Fibroblast of skin of abdomen (primary cell): ENCODE measurements at places on chromosomes 7 and 10.

GRCh38 chr10:44960482-44961229 is 1.1 kb downstream of the RASSF4 start:
- DNase-seq = no peak

DNA sequence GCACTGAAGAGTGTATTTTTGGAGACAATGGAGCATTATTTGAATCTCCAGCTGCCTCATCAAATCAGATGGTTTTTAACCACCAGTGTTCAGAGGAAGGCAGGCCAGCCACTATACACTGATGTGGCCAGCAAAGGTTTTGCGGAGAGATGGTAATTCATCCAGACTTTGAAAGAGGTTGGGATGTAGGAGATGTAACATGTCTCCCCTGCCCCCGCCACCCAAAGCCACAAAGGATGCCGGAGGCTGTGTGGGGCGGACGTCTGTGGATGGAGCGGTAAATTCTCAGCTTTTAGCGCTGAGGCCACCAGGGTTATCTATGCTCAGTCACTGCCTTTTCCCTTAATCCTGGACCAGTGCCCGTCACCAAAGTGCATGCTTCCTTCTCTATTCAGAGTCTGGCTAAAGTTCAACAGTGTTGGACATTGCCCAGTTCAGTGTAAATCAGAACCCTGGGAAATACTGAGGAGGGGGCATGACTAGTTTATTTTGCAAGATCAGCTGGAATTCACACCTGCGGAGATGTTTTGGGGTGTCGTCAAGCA is 3.7 kb upstream of the TRIP6 start:
- DNase-seq = no peak

- peak; percentile 36 for DNase-seq
Observed at GRCh38 chr10:19908991-19909696, 92.9 kb downstream of the PLXDC2 start.

DNA sequence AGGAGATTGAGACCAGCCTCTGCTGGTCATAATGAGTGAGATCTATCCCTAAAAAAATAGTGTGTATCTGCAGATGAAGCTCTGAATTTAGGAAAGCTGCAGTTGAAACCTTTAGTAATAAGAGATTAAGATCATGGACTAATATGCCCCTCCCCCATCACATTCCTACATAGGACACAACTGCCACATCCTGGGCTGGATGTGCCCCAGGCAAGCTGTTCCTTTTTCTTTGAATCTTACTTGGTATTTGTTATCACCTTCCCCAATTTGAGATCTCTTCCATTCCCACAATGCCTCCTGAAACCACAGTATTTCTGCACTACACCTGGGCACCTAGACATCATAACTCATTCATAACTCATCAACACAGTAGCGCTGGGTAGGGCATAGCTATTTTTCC is 74.1 kb downstream of the DOCK1 start:
- DNase-seq = no peak

DNA sequence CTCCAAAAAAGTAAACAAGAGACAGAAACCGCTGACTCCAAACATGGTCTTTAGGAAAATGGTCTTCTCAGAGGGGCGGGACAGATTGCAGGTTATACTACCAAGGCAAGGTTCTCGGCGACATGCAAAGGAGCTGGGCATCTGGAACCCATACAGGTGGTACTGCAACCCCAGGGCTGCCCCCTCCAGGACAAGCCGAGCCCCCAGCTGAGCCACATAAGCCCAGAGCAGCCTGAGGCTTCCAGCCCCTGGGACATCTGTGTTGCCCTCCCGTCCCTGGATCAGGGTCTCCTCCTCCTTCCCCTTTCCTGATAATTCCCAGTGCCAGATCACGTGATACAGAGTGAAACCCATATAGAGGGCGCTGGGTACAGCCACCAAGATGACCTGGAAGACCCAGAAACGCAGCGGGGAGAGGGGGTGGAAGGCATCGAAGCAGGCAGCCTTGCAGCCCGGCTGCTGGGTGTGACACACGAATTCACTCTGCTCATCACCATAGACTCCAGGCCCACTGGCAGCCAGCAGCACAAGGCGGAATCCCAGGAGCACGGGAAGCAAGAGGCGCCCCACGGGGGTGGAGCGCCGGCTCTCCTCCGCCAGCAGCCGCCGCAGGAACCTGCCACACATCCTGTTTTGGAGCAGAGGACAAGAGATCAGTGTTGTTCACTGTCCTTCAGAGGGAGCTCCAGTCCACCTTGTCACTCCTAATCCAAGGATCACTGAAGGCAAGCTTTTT is at the start of gene GJC3:
Gene GJC3, minus strand, starts transcription at position 627 of the 736 bp plus-strand sequence. Its CDS starts 0 bp downstream, at position 627.
- DNase-seq = peak; percentile 41

DNA sequence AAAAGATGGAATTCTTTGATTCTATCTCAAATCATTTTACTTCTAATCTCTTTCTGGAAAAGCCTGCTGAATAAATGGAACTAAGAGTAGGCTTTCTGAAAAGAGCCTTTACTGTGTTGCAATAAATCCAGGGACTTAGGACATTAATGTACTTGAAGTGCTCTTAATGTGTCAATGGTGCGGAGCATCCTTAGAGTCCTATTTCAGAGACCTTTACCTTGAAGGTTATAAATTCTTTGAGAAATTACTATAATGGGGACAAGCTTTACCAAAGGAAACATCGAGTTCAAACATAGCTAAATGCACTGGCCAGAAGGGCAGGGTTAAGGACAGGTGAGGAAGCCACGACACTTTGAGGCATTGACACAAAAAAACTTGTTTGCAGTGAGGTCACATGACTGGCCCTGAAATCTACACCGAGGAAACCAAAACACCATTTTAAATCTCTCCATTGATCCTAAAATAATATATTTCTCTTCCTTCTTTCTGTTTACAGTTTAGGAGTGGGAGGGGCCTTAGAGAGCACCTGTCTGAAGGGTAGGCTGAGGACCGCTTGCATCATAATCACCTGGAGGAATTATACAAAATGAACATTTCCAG is 48.1 kb upstream of the EXOC6 start:
- no peak for DNase-seq

- no peak for DNase-seq
Observed at GRCh38 chr7:117053432-117053831, 100.1 kb downstream of the ST7 start.

- no peak for DNase-seq
Observed at GRCh38 chr10:127702271-127702670, 34.7 kb upstream of the FOXI2 start.

- peak; percentile 39 for DNase-seq
Observed at GRCh38 chr7:46210467-46210866, 289.4 kb upstream of the IGFBP3 start.

DNA sequence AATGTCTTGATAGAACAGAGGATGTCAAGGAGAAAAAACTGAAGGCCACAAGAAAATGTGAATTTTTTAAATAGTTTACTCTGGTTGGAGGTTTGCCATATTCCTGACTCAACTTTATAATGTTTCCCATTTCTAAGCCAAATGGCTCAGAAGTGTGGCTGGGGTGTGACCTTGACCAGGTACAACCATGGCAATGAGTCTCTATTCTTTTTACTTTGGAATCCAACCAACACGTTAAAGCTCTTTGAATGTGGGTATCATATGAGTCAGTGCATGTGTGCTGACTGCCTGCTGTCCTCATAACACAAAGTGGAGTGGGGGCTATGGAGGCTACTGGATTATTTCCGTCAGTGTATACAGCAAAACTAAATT is 33.5 kb upstream of the DLD start:
- DNase-seq = peak; percentile 63

DNA sequence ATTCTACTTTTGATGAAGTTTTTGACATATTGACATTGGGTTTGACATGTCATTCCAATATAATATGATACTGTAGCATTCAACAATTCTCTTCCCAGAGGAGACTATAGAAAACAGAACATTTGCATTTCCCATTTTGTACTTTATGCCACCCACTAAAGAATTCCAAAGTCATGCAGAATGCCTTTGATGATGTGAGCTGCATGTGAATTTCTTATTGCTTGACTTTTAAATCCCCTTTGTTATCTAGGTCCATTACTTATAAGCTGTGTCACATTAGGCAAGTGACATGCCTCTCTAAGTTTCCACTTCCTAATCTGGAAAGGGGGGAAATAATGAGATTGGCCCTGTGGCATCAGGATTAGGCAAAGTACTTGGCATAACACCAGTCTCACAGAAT is 436.7 kb downstream of the AUTS2 start:
- no peak for DNase-seq

GRCh38 chr7:127366680-127367079 is 25.8 kb downstream of the ZNF800 start:
- DNase-seq = no peak

- DNase-seq = no peak
Observed at GRCh38 chr7:106520962-106521514, 139.9 kb downstream of the CCDC71L start.

DNA sequence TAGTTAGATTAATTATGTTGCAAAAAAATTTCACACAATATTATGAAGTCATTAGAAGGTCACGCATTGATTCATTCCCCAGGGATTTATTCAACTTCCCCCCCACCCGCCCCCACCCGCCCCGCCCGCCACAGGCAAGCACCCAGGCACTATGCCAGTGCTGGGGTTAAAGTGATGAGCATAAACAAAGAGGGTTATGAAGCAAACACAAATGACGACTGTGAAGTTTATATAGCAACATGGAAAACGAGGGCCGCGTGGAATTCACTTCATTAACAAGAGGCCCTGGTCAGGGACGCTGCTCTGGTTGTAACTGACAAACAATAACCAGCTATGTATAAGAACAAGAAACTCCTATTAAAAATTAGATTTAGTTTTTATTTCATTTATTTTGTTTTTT is 656.5 kb upstream of the COBL start:
- DNase-seq = no peak

DNA sequence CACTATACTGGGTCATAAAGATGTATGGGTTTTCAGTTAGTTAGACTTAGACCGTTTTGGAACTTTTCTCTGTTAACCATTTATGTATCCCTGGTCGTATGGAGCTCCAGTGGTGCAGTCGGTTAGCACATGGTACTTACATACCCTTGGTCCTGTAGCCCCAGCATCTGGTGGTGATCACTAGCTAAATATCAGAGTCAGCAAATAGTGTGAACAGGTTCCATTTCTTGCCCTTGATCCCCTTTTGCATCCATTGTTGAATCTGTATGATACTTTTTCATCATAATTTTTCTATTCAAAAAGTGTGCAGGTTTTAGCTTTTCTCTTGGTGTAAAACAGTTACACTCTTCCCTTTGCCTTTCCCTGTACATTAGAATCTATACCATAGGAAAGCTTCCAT is 15.9 kb downstream of the NIPSNAP2 start:
- DNase-seq = no peak

DNA sequence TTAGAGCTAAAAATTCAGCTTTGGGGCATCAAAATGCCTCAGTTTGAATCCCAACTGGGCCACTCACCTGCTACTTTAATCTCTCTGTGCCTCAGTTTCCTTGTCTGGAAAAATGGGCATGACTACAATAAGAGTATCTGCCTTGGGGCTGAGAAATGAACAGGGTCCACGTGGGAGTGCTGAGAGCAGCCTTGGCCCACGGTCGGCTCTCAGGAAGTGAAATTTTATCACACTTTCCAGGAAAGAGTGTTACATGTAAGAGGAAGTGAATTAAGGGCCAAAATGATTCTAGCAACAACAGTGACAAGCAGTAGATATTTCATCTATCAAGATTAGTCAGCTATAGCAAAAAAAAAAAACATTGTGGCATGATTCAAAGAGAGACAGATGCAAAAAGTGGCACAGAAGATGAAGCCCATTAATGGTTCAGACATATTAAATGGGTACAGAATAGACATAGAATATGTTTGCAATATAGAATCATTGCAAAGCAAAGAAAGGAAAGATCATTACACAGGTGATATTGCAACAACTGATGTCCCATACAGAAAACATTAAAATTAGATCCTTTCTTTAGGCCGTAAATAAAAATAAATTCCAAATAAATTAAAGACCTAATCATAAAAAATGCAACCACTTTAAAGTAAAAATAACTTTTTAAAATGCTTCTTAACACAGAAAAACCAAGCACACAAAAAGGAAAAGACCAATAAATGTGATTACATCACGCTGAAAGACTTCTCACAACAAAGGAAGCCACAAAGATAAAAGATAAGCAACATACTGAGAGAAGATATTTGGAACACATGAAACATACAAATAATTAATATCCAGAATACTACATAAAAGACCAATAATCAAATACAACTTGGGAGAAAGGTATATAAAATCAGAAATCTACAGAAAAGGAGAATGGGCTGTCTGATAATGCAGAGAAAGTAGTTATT is 4.3 kb downstream of the TMEM273 start:
- DNase-seq = no peak
